Stimulated activated naive CD8-positive, alpha-beta T cell treated with anti-CD3 and anti-CD28 coated beads, Interleukin-15, amount 100 ng/mL, for 72 hours (primary cell): ENCODE measurements at places on chromosomes 6 and 20.

DNA sequence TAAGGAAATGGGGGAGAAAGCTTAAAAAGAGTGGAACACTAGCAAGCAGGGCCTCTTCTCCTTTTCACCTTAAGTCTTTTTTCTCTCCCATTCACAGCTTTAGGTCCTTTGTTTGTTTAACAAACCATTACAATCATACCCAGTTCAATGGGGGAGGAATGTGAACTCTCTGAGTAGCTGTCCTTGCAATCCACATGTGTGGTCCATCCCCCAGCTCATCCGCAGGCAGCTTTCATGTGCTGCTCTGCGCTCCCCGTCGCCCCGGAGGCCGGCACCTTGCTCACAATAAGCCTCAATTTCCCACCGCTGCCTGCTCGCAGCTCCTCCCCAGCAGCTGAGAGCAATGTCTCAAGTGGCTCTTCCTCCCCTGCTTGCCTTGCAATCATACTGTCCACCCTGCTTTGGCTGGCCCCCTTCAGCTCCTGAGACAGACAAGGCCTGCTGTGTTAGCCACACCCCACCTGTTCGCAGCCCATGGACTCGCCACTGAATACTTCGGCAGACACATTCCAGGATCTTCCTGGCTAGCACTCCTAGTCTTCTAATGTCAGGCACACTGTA is 49.1 kb downstream of the PLAGL1 start:
- no peak for DNase-seq

GRCh38 chr6:167219967-167220512 is 62.3 kb upstream of the GPR31 start:
- DNase-seq, result no peak

DNA sequence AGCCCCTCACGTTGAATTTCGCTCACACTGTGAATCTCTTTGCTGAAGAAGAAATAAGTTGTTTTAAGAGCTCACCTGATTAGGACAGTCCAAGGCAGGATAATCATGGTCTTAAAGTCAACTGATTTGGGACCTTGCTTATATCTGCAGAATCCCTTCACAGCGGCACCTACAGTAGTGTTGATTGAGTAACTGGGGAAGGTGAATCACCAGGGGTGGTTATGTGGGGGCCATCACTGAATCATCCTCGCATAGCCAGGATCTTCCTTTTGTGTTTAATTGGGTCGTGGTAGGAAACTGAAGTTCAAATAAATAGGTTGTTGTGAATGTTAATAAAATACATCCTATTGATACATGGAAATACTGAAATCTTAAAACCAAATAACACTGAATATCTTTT is 20.2 kb upstream of the MICA start:
- DNase-seq, result no peak

DNA sequence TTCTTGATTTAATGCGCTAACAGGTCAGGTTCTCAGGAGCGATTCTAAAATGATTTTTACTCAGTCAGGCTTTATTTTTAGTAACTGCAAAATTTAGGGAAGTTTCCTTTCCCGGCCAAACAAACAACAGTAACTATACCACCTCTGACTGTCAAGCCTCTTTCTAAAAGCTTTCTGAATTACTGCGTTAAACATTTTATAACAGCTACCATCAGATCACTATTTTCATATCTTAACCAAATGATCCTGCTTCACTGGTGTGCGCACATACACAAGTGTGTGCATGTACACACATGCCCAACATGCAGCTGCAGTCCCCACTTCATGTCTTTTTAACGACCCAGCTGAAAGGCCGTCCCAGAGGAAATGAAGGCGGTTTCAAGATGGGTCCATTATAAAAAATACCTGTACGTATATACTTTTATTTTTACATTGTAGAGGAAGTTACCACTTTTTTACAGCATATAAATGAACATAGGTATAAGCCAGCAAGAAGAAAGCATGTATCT is 25.0 kb downstream of the TMEM242 start:
- DNase-seq, result no peak

DNA sequence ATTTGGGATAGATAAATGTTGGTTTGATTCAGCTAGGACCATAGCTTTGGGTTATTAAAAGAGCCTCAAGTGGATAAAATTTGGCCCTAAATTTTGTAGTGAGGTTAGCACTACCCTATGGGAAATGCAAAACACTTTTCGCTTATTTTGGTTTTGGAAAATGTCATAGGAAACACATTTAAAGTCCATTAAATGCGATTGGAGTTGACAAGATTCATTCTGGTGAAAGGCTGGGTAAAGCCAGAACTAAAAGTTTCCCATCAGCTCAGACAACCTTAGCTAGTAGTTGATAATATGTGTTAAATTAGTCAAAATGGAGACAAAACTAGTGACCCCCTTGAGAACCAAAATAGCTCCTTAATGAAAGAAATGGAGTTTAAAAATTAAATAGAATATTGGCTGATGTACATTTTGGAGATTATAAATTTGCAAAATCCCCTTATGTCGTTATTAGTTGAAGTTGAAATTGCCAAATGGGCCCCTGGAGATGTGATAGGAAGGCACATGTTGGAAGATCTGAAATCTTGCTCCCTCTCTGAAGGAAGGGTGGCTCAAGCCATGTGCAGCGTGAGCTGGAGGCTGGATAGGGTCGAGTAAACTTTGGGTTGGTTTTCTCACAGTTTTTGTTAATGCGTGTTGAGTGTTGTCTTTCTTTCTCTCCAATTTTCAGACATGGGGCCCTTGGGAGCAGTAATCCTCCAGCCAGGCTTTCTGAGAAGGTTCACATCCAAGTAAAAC is 72.8 kb downstream of the CD83 start:
- DNase-seq, result no peak

GRCh38 chr6:31659649-31660380 is 763 bp downstream of the C6orf47 start:
- DNase-seq, result peak; percentile 30

- peak; percentile 43 for DNase-seq
Measured at GRCh38 chr6:163415620-163416556, 1.4 kb downstream of the QKI start.

DNA sequence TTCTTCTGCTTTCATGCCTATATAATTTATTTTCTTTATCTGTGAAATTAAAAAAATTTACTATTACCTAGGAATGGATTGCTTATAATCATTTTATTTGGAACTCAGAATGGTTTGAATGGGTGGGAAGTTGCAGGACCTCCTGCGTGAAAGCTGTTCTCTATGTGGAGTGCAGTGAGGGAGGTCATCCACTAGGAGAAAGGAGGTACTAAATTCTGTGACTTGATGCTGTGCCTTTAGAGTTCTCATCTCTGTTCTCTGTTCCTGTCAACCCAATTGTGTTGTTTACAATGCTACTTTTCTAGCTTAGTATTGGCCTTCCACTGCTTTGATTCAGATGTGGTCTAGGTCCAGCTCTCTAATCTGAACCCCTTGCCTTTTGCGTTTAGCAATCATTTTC is 65.0 kb upstream of the HIVEP1 start:
- DNase-seq, result no peak

GRCh38 chr20:2485661-2486060 is 15.1 kb upstream of the SNRPB start:
- no peak for DNase-seq

DNA sequence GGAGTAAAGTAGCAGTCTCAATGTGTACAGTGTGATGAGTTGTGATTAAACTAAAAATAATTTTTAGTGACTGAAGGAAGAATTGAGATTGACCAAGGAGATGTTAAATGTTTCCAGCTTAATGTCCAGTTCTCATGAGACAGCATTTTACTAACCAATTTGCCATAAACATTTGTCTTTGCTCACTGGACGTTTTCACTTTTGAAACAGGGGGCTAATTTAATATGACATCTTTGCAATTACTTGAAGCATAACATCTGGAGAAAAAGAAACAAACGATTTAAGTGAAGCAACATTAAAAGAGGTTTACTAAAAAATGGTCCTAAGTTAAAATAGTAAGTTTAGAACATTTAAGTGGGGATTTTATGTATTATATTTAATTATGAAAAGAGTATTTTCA is 443.8 kb downstream of the BCKDHB start:
- no peak for DNase-seq

DNA sequence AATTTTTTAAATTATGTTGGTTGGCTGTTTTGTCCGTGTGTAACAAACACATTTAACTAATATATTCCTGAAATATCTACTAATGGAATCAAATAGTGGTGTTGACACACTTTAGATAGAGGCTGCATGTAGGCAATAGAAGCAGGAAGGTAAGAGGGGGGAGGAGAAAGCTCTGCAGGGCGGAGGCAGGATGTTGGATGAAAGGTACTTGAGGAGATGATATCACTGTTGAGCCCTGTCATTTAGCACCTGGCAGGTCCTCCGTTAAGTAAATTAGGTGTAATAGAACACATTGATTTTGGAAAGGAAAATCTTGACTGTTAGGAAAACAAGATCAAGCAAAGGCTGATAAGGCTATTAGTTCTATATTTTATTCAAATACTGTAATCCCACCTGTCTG is 618.7 kb downstream of the PKHD1 start:
- no peak for DNase-seq

DNA sequence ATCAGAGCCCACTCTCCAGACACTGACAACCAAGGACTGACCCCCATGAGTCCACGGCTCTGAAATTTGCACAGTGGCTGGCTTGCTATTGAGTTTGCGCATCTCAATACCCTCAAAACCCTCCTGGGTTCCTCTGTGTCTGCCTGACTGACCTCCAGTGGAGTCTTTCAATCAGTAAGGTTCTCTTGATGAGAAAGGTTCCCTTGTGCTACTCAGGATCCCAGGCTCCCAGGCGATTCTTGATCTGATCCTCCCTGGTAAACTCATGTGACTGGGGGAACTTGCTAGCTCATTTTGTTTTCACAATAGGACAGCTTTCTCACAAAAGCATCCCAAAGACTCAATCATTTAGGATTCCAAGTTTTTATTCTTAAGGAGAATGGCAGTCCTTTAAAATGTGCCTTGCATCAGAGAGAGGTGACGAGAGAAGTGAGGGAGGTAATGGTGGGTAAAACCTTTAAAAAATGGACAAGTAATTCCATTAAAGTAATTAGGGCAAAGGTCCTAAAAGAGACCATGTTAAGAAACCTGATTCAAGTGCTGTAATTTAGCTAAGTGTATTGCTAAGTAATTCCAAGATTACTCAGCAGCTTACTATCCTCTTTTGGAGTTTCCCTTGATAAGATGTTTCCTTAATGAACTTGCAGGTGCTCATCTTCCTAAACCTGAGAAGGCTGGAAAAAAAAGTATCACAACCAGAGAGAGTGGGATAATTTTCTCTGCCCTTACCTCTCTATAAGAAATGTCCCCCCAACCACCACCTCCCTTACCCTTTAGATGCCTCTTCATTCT is 304.7 kb upstream of the SGK1 start:
- DNase-seq, result no peak

- DNase-seq, result no peak
Measured at GRCh38 chr20:41074441-41074840, 45.8 kb downstream of the TOP1 start.

GRCh38 chr6:5813625-5814027 is 193.1 kb downstream of the NRN1 start:
- no peak for DNase-seq

- DNase-seq, result no peak
Measured at GRCh38 chr6:84633771-84634170, 130.6 kb downstream of the TBX18 start.

GRCh38 chr6:151376440-151376839 is 14.9 kb downstream of the ZBTB2 start:
- no peak for DNase-seq

DNA sequence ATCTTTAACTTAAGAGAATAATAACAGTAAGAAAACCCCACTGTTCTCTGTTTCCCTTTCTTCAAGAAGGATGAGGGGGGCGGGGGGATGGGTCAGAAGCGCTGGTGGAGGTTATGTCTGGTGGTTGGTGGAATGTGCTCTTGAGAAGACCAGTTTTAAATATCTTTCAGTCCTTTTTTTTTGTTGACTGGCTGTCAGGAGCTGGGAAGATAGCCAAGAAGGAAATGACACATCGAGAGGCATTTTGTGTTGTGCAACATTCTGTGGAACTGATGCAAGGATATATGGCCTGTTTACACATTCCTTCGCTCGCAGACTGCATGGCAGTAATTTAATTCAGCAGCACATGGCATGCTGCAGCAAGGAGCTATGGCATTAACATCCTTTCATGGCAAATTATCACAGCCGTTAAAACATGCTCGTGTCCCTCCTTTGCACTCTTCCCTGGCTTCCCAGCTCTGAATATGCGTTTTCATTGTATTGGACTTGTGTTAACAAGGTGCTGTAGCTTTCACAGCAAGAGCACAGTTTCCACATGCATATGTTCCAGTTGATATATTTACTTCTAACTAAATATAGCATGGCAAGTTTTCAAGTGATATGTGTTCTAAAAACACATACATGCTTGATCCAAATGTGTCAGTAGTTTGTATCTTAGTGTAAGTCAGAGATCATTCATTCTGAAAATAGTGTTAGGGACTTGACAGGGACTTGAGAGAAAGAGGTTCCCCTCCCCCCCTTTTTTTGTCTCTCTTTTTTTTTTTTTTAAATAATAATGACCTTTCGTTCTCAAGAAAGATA is 68.2 kb upstream of the SUPT3H start:
- DNase-seq, result peak; percentile 45

DNA sequence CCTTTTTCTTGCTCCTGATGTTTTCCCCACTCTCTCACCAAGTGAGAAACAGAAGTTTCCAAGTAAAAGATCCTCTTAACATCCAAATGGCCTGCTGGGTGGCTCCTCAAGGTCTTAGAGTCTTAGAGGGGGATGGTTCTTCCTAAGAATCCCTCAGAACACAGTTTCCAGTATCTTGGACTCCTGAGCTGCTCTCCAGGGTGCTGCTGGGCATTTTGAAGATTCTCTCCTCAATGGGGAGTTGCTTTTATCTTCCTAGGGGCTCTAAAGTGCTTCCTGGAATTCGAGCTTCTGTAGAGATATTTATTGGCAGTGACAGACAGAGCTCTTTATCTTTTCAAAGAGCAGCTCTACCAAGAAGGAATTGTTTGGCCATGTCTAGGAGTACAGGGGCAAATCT is 70.8 kb upstream of the SLC35B3 start:
- DNase-seq, result no peak

DNA sequence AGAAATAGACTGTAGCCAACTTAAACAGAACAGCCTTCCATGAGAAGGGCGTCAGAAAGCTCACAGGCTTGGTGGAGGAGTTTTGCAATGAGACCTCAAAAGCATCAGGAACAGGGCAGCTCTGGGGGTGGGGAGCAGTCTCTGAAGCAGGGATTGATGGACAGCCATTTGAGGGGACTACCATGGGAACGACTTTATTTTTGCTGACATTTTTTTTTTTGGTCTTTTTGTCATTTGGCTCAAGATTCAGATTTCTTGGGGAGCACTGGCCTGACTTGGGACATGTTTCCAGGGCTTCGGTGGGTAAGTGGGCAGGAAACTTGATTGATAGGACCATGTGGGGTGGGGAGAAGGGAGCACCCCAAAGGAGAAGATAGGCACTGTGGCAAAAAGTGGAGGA is 32.1 kb upstream of the SCP2D1 start:
- no peak for DNase-seq

DNA sequence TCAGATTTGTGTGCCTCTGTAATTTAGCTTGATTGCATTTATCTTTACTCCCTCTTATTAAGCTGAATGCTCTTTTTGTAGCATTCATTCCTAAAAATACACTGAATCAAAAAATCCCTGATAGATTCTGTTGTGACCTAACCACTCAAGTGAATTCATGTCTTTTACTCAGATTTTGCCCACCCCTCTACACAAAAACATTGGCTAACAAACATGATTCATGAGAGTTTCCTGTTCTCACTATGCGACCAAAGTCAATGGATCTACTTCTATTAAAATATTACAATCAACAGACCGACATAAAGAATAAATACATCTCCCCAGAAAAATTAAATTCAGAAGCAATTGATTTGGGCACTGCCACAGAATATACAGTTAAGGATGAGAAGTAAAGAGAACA is 99.5 kb upstream of the THEMIS start:
- DNase-seq, result no peak
